ENCODE measurements at places on chromosomes 5 and 9. TPM values are rescaled to one million over a fixed set of nuclear protein-coding genes. Genes with fewer than 3 reads are reported as not detected.

The IL9 gene
- total RNA-seq = not detected

The SLC22A4 gene
- total RNA-seq = 9.6 TPM

The CCDC192 gene
- total RNA-seq = not detected

The BAAT gene
- total RNA-seq = 0.27 TPM

The EPB41L4A gene
- total RNA-seq = 0.35 TPM

The SLC34A1 gene
- total RNA-seq = not detected

The OR1Q1 gene
- not detected for total RNA-seq

The ZNF879 gene
- total RNA-seq = 0.63 TPM

The F12 gene
- 18.3 TPM for total RNA-seq

The FIBCD1 gene
- 0.71 TPM for total RNA-seq

The NEUROG1 gene
- total RNA-seq = not detected

DNA sequence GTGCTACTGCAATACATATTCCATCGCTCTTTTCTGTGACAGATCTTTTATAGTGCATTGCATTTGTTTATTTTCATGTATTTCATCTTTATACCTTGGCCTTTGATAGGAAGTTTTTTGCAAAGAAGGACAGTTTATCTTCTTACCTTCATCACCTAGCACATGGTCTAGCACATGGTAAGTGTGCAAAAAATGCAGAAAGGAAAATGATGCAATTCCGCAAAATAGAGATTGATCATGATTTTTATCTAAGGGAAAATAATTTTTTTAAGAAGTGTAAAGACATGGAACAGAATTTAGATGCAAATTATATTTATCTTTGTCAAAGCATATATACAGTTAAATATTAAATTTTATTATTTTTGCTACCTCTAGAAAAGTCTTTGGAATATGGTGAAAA lies 19.2 kb upstream of the NIM1K start:
- DNase-seq = no peak

GRCh38 chr5:157186309-157187045 lies 5.8 kb downstream of the ITK start:
- no peak for DNase-seq

DNA sequence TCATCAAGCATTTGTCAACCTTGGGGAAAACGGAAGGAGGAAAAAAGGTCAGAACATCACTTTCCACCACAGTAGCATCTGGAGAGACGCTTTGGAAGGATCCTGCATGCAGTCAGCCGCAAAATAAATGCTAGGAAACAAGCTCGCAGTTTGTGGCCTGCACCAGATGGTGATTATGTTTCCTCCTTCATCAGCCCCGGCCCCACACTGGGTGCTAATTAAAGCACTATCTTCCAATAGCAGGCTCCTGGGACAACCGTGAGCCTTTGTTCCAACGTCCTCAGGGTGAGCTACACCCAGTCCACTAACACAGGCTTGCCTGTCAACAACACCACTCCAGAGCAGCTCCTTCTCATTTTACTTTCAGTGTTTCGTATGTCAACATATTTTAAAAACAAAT lies 64.0 kb downstream of the RNF130 start:
- DNase-seq = peak; percentile 79

DNA sequence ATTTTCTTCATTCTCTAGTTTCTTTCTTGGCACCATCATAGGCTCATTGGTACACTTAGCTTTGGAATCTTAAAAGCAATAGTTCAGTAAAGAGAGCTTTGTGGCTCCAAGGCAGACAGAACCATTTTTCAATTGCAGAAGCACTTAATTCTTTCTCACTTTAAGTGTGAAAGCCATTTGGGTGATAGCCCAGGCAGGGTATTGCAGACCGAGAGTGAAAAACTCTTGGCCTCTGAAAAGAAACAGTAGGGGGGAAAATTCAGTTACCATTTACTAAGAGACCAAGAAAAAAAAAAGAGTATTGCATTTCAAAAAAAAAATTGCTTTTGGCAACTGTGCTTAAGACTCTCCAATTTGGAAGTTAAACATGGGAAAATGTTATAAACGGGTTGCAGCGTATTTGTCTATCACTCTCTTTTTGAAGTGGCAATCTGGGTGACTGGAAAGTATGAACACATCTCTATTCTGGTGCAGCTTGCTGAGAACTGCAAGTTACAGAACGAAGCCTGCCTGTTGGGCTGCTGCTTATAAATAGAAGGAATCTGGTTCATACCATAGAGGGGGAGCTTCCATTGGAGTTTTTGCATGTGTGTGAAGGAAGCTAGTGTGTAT lies 170.5 kb downstream of the TLE4 start:
- DNase-seq = no peak

DNA sequence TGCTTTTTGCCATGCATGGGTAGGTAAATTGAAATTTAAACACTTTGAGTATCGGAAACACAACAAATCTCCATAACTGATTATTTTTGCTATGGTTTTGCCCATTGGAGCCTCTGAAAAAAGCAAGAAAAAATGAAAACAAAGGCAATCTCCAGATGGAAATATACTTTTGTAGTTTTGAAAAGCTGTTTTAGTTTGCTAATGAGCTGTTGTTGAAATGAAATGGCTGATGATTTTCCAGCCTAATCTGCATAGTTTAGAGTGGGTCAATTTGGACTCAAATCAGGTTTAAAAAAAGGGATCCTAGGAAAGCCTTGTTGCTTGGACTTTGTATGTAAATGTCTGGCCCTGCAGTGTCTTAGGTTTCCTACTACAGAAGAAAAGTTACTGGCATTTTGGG lies 285.8 kb downstream of the CAAP1 start:
- DNase-seq = no peak

- no peak for DNase-seq
These were observed 181.7 kb downstream of the CDK5RAP2 start for GRCh38 chr9:120398286-120398685.

GRCh38 chr9:114124666-114125475 lies 25.8 kb upstream of the KIF12 start:
- no peak for DNase-seq

DNA sequence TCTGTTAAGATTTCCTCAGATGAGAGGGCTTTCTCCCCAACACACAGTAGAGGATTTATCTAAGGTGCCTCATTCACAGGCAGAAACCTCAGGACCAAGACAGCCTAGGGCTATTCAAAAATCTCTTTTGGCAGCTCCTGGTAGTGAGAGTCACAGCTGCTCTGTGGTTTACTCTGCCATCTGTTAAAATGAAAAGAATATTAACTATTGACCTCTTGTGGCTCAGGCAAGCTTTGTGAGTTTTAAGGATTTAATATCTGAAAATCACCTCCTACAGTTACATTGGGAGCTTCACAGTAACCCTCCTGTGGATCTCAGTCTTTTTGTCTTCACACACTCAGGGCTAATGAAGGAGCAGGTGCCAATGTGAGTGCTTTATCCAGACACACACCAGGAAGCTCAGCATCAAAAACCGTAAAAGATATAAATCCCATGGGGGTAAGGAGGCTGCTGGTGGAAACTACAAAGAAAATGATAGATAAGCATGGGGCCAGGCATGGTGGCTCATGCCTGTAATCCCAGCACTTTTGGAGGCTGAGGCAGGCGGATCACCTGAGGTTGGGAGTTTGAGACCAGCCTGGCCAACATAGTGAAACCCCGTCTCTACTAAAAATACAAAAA lies 29.7 kb downstream of the PPP1R2B start:
- DNase-seq = no peak

DNA sequence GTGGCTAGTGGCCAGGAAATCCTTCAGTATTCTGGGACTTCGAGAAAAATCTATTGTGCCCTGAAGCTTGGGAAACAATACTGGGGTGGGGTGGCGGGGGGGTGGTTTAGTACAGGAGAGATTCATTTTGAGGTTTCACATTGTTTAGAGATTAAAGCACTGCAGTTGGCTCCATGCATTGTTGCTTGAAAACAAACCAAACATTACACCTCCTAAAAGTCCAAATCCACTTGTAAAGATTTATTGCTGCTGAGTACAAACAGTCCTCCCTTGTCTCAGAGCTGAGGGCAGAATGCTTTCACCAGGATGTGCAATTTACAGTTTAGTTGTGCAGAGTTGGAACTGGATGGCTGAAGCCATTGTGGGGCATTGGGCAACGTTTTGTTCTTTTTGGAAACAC lies 49.4 kb downstream of the GGTA1 start:
- no peak for DNase-seq

DNA sequence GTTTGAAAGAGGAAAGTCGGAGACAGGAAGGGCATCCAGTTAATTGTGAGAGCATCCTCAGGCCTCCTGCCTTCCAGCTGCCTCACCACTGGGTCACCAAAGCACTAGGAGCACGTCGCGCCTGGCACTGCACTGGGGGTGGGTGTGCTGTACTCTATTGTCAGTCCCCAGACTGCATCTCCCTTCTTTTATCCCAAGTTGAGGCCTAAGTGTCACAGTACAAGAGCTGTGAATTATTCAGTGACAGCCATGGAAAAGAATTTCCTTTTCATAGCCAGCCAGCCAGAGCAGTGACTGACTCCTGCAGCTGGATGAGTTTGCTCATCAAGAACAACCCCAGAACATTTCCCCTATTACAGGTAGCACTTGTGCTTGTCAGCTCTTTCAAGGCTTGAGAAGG lies 16.3 kb downstream of the CLTA start:
- no peak for DNase-seq

DNA sequence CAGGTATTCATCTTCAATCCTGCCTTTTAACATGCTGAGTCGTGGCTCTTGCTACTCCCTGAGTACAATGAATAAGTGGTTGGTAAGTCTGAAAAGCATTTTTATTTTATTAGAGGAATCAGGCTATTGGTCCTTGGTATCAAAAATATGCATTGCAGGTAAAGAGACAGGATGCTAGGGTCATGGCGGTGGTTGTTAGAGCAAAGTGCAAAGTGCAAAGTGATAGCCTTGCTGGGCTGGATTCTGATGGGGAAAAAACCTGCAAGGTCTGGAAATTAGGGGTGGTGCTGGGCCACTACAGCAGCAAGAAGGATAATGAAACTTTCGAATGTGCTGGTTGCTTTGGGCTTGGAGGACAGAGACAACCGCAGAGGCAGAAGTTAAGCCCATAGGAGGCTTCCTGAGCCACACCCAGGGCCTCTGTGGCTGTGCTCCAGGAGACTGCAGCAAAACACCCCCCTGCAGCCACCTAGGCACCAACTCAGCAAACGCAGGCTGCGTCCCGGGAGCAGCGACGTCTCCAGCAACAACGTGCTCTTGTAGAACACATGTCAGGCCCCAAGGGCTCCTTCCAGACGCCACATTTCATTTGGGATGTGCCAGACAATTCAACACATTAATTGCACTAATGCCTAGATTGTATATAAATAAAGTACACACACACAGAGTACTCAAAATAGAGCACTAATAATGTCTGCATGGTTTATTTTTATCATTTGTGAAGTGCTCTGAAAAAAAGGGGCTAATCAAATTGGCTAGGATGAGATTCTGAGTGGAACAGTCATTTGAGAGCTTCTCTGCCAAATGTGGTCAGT lies 149.8 kb upstream of the RAPGEF1 start:
- no peak for DNase-seq

GRCh38 chr5:174533751-174534241 lies 190.6 kb upstream of the MSX2 start:
- no peak for DNase-seq

GRCh38 chr9:110188101-110188500 lies 19.9 kb downstream of the C9orf152 start:
- no peak for DNase-seq

GRCh38 chr5:80097451-80097850 lies 62.3 kb downstream of the THBS4 start:
- no peak for DNase-seq

DNA sequence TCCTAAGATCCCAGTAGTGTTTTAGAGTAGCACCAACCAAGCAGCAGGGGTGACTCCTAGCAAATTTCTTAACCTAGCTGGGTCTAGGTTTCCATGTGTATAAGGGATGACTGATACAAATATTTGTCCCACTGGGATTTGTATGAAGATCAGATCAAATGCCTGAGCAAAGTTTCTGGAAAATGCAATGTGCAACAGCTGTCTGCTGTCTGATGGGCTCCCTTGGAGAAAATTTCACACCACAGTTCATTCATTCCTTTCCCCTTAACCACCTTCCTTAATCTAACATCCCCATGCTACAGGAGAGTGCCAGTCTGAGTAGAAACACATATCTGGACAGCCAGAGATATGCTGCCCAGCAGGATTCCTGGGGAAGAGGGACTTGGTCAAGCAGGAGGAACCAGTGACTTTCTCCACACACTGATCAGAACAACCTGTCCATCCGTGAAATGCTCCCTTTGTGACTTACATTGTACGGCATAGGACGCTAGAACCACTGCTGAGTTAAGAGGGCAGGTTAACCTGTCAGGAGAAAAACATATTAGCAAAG lies 53.3 kb downstream of the PTPN3 start:
- DNase-seq = no peak

GRCh38 chr5:97418462-97418861 lies 235.4 kb upstream of the RIOK2 start:
- no peak for DNase-seq

- no peak for DNase-seq
These were observed 10.6 kb upstream of the SHC3 start for GRCh38 chr9:89189215-89189614.

- no peak for DNase-seq
These were observed 78.4 kb downstream of the SLC38A9 start for GRCh38 chr5:55633574-55634208.

DNA sequence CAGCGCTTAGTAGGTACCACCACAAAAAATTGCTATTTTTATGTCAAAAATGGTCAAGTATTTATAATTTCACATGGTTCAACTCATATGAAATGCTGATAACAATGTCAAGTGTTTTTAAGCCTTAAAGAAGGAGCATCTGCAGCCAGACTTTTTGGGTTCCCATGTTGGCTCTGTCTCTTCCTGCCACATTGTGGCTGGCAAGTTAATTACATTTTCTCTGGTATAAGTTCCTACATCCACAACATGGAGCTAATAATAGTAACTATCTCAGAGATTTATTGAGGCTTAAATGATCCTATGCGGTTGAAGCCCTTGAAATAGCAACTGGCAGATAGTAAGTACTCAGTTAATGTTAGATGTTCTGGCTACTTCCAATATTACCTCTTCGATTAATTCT lies 5.4 kb downstream of the ATP10B start:
- no peak for DNase-seq

- DNase-seq = no peak
These were observed 1.2 kb upstream of the NSD1 start for GRCh38 chr5:177132136-177133095.

Data from K562 (cell line).